Muscle of leg (tissue), 16 donors: ENCODE measurements at places on chromosomes 4 and X. TPM values are rescaled to one million over a fixed set of nuclear protein-coding genes. Genes with fewer than 3 reads are reported as not detected.

TRMT2B gene
- polyA plus RNA-seq: 7.0 TPM

ASB12 gene
- 19.0 TPM for polyA plus RNA-seq

GC gene
- 1.9 TPM for polyA plus RNA-seq

- DNase-seq: no peak
Observed at GRCh38 chr4:20384456-20384855, 132.8 kb downstream of the SLIT2 start.

DNA sequence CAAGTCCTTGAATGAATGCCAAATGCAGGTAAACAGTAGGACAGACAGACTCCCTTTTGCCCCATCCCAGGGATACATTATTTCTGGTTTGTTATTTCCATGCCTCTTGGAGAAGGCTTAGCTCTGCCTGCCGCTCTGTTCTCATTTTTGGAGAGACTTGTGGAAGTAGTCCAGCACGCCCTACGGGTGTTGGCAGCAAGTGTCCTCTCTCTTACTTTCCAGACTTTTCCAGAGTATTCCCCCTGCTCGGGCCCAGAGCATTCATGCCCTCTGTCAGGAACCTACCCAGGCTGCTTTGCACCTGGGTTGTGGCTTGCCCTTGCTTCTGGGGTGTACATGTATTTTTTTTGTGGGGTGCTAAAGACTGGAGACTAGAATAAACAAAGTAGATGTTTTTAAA lies 15.3 kb downstream of the SLC34A2 start:
- no peak for DNase-seq

- DNase-seq: peak; percentile 71
Observed at GRCh38 chr4:123617791-123618190, 221.2 kb downstream of the SPRY1 start.

DNA sequence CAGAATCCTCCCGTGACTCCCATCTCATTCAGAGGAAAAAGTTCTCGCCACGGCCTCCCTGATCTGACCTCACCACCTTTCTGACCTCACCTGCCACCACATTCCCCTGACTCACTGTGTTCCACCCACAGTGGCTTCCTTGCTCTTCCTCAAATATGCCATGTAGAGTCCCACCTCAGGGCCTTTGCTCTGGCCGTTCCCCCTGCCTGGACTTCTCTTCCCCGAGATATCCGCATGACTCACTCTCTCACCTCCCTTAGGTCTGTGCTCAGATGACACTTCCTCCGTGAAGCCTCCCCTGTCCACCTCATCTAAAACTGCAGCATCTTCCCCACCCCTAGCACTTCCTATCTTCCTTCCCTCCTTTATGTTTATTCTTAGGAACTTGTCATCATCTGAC lies 7.2 kb upstream of the TSPYL2 start:
- DNase-seq: no peak

DNA sequence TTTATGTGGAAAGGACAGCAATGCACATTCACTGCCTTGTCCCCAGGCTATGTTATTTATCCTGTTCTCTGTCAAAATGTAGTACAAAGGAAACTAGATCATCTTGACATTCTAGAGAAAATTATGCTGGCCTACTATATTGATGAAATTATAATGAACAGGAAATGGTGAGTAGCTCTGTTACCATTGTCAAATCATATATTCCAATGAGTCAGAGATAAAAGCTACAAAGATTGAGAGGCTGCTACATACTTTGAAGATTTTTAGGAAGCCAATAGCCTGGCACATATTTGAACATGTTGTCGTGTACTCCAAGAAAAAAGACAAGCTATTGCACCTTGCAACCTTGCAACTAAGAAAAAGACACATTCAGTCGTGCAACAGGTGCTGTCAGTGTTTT lies 52.7 kb upstream of the TET2 start:
- DNase-seq: no peak

DNA sequence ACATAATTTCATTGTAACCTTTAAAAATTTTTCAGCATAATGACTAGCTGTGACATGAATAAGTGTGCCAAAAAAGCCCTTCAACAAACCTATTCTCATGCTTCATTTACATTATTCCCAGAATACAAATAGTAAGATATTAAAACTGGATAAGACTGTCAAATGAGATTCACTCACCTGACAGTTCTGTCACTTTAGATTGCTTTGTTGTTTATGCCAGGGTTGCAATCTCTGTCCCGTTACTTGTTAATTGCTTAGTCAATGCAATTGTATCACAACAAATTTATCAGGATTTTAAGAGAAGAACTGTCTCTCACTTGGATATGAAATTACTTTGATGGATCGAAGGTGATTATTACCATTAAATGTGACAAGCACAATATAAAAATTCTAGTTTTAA lies 616.0 kb upstream of the IGFBP7 start:
- DNase-seq: no peak

GRCh38 chrX:112734290-112734689 lies 54.6 kb upstream of the LHFPL1 start:
- DNase-seq: peak; percentile 68
